NCI-H524 (cell line): ENCODE measurements at places on chromosomes 4 and X.

- DNase-seq: no peak
Observed at GRCh38 chr4:137572647-137573046, 40.4 kb upstream of the PCDH18 start.

- peak; percentile 77 for DNase-seq
Observed at GRCh38 chrX:134484039-134484438, 24.1 kb downstream of the HPRT1 start.

GRCh38 chr4:139300431-139301112 lies 733 bp upstream of the NAA15 start:
- DNase-seq: peak; percentile 66

DNA sequence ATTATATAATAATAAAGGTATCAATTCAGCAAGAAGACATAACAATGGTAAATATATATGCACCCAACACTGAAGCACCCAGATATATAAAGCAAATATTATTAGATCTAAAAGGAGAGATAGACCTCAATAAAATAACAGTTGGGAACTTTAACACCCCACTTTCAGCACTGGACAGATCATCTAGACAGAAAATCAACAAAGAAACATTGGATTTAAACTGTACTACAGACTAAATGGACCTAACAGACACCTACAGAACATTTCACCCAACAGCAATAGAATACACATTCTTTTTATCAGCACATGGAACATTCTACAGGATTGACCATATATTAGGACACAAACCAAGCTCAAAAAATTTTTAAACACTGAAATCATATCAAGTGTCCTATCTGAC lies 76.6 kb downstream of the CBR4 start:
- DNase-seq: no peak

- DNase-seq: no peak
Observed at GRCh38 chr4:122453384-122453995, 3.0 kb downstream of the IL2 start.

GRCh38 chr4:83852085-83852451 lies 316.2 kb downstream of the GPAT3 start:
- DNase-seq: no peak

- no peak for DNase-seq
Observed at GRCh38 chr4:178856139-178856800, 1414.0 kb upstream of the AGA start.

DNA sequence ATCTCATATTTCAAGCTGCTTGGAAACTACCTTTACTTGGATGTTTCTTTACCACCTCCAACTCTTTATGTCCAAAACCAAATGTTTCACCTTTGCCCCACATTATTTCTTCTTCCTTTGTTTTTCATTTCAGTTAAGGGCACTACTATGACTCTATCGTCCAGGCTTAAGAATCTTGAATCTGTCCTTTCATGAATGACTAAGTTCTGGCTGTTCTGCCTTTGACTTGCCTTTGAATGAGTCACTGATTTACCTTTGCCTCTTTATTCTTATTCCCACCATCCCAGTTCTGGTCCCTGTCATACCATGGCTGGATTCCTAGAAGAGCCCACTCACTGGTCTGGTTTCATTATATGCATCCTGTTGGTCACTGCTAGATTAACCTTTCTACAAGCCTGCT lies 30.6 kb upstream of the PLAC1 start:
- no peak for DNase-seq

- peak; percentile 41 for DNase-seq
Observed at GRCh38 chr4:104751468-104751867, 256.8 kb upstream of the CXXC4 start.

- peak; percentile 78 for DNase-seq
Observed at GRCh38 chr4:185004562-185005218, 13.6 kb upstream of the HELT start.

GRCh38 chr4:2484185-2484584 lies 15.3 kb downstream of the RNF4 start:
- DNase-seq: no peak

- DNase-seq: no peak
Observed at GRCh38 chr4:84413480-84413879, 85.6 kb downstream of the NKX6-1 start.

DNA sequence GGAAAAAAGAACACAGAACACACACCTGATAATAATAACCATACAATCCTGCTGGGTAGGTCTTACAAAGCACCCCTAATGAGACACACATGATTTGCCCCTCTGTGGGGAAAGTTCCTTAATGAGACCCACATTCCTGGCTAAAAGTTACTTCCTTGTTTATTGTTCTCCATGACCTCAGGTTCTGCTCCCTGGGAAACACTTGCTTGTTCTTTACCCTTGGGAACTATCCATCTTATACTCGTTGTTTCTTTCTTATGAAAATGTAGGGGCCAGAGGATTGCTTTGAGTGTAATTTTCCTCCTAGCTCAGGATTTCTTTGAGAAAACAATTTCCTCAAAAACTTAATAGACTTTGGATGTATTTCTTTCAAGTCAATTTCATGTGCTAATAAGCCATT lies 52.1 kb upstream of the PCDH10 start:
- no peak for DNase-seq

DNA sequence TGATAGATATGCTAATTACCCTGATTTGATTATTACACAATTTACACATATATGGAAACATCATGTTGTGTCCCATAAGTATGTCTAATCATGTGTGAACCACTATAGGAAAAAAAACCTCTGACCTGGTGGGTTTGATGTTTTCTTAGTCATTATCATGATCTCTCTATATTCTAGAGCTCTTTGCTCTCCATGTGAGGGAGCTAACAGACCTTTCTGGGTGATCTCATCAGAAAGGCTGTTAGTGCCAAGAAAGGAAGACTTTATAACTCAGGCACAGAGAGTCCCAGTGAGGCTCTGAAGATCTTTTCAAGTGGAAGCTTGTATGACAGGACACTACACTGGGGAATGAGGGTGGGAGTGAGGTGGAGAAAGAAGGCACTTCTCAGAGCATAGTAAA lies 527.7 kb upstream of the MAGEB2 start:
- DNase-seq: no peak

DNA sequence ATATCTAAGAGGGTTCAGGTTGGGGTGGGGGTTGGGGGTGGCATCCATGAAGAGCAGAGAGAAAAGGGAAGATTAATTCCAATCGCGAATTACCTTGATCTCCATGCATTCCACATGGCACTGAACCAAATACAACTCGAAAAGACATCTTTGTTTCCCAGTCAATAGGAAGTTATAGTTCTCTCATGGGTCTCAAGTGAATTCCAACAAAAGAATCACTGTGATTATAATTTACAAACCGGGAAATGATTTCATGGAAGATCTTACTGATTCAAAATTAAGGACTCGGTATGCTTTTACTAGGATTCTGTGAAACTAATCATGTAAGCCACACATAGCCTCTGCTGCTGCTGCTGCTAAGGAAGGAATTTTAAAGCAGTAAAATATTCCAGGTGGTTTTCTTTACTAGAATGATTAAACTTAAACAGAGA lies 26.6 kb upstream of the AMELX start:
- no peak for DNase-seq

DNA sequence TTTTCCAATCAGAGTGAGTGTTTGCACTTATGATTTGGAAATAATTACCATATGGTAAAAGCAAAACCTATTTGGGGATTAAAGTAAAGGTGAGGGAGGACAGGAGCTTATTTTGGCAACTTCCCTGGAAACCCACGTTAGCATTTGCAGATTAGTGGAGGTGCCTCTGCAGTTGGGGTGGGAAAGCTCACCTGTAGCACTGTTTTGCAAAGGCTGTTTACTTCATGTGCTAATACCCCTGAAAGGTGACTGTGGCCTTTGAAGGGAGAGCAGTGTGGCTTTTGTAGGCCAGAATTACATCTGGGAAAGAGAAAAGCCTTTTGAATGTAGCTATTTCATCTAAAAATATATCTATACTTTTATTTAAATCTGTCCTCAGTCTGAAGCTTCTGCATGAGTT lies 9.4 kb downstream of the SUPT20HL1 start:
- DNase-seq: no peak
